ENCODE measurements at places on chromosomes 7 and 10.
A peak's percentile ranks its signal among the peaks of the same experiment; 100 is the strongest.

DNA sequence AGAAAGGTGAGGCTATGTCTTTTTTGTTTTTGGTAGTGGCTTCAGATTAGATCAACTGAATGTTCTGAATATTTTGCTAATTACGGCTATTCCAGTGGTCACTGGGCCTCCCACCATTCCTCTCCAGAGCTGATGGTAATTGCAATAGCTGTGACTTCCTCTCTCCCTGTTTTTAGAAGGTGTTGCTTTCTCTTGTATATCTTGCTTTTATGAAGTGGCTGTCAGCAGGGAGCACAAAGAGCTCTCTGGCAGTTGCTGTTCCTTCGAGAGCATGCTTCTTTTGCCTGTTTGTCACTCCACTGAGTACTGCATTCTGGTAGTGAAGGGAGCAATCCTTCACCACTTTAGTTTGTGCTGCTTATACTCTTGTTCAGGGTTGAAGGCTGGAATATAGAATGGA lies 133.3 kb downstream of the EXOC4 start:
- peak; percentile 73 for DNase-seq

GRCh38 chr7:87628780-87629569 lies 777 bp downstream of the RUNDC3B start:
- DNase-seq = peak; percentile 78

DNA sequence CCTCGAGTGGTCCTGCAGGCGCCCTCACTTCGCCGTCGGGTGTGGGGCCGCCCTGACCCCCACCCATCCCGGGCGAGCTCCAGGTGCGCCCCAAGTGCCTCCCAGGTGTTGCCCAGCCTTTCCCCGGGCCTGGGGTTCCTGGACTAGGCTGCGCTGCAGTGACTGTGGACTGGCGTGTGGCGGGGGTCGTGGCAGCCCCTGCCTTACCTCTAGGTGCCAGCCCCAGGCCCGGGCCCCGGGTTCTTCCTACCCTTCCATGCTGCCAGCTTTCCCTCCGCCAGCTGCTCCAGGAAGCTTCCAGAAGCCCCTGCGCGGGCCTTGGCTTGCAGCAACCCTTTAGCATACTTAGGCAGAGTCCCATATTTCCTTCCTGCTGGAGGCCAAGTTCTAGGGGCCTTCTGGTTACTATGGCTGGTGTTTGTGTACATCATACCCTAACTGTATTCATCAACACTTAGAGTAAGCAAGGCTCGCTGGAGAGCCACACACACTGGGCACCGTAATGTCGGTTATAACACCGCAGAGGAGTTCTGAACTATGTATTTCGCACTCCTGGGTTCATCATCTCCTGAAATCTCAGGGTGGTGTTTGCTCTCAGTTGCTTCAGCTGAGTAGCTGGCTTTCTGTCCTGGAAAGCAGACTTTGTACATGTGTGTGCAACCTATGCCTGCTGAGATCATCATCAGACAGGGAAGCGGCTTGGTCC lies 471 bp downstream of the MGMT start:
- no peak for DNase-seq

DNA sequence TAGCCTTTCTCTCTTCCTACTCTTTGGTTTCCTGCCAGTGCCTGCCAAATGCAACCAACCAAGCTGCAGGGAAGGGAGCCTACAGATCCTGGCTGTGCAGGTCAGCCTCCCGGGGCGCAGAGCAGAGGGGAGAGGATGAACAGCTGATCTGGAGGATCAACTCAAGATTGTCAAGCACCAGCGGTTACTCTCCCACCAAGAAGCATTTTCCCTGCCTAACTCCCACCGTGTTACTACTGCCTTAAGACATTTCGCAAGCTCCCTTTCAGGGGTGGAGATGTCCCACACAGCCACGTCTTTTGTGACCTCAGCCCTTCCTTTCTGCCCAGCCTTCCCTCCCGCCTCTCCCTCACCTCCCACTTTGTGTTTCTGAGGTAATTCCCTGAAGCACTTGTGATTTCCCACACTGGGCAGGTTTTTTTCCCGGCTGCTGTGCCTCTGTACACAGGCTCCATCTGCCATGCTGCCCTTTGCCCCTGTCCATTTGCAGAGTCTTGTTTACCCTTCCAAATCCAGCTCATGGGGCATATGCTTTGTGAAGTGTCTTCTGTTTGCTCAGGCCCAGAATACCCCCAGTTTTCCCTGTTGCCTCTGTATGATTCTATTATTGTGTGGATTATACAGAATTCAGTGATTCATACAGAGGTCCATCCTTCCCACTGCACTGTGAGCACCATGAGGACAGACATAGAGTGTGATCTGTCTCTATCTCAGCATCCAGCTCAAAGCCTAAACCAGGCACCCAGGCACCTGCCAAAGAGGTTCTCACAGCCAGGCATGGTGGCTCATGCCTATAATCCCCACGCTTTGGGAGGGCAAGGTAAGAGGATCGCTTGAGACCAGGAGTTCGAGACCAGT lies 40.9 kb upstream of the PAPSS2 start:
- DNase-seq = no peak

GRCh38 chr7:25720427-25720826 lies 431.6 kb upstream of the NFE2L3 start:
- no peak for DNase-seq

- DNase-seq = no peak
These were observed 48.7 kb upstream of the LOXL4 start for GRCh38 chr10:98316661-98317060.

GRCh38 chr7:123658023-123658422 lies 2.4 kb downstream of the LMOD2 start:
- no peak for DNase-seq

- no peak for DNase-seq
These were observed 57.4 kb downstream of the ZNF736 start for GRCh38 chr7:64371116-64371515.

- DNase-seq = no peak
These were observed 1262.0 kb downstream of the TYW1 start for GRCh38 chr7:68258609-68259008.

GRCh38 chr7:776992-777727 lies 50.1 kb upstream of the PRKAR1B start:
- DNase-seq = no peak

- no peak for DNase-seq
These were observed 1.9 kb upstream of the PLAU start for GRCh38 chr10:73908853-73909539.

- no peak for DNase-seq
These were observed 93.5 kb downstream of the VWC2 start for GRCh38 chr7:49866910-49867309.

DNA sequence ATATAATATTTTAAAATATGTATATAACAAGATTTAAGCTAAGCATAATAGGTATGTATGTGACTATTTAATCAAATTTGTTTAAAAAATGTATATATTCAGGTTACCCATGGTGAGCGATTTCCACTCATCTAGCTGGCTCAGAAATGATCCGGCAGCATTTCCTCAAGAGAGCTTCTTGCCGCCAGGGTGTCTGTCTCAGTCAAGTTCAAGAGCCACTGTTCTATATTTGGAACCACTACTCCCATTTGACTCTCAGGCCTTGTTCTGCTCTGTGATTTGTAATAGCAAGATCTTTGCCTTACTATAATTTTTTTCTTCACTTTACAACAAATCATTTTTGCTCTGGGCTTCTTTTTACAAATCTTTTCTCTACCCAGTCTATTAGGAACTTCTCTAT lies 48.7 kb upstream of the CNTNAP2 start:
- DNase-seq = no peak

GRCh38 chr10:28592953-28593352 lies 60.0 kb downstream of the WAC start:
- DNase-seq = no peak

All from endodermal cell (in vitro differentiated cells).